NCI-H1048 (cell line): ENCODE measurements at places on chromosomes 11 and 22.

DNA sequence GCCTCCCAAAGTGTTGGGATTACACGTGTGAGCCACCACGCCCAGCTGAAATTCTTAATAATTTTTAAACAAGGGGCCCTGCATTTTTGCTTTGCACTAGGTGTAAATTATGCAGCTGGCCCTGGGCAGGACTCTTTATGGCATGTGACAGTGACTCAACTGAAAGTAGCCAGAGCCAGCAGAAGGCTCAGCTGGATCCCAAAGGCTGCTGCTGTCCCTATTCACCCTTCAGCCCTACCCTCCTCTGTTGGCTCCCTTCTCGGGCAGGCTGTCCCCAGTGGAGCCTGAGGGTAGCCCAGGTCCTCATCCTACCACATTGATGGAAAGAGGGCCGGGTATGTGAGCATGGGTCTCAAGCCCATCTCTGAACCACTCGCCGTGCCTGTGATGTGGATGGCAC lies 45.6 kb downstream of the CD82 start:
- no peak for DNase-seq

DNA sequence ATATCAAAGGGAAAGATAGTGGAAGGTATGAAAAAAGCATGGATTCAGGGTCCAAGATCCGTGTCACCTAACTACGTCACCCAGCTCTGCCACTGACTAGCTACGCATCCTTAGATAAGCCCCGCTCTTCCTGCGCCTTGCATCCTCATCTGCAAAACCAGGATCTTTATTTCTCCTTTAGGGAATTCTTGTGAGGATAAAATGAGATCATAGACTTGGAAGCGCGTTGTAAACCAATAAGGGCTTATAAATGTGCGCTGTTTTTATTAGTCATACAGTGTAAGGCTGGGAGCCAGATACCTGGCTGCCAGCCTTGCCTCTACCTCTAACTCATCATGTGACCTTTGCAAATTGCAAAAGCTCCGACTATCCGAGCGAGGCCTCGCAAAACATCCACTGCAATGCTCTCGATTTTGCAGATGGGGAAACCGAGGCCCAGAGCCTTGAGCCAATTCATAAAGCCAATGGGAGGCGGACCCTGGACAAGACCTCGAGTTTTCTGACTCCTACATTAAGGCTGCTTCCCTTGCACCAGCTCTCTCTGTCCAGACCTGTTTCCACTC lies 753 bp downstream of the PRPF19 start:
- no peak for DNase-seq

- DNase-seq, result peak; percentile 14
Observed at GRCh38 chr11:66981976-66982578, 7.0 kb downstream of the C11orf86 start.

GRCh38 chr22:30994960-30995359 lies 25.9 kb downstream of the TUG1 start:
- no peak for DNase-seq

DNA sequence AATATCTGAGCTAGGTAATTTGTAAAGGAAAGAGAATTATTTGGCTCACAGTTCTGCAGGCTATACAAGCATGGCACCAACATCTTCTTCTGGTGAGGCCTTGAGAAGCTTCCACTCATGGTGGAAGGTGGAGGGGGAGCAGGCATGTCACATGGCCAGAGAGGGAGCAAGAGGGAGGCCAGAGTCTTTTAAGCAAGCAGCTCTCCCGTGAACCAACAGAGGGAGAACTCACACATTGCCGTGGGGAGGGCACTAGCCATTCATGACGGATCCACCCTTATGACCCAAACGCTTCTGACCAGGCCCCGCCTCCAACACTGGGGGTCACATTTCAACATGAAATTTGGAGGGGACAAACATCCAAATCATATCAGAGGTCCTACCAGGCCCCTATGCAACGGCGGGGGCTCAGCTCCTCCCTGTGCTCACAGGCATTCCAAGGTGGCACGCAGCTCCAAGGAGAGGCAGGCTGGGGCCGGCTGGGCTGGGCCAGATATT lies 4.6 kb downstream of the C11orf96 start:
- no peak for DNase-seq

GRCh38 chr11:42255906-42256305 lies 796.5 kb upstream of the LRRC4C start:
- no peak for DNase-seq

GRCh38 chr11:86574493-86575207 lies 97.8 kb downstream of the ME3 start:
- DNase-seq, result no peak

GRCh38 chr11:11964774-11965150 lies 43.7 kb downstream of the DKK3 start:
- no peak for DNase-seq

DNA sequence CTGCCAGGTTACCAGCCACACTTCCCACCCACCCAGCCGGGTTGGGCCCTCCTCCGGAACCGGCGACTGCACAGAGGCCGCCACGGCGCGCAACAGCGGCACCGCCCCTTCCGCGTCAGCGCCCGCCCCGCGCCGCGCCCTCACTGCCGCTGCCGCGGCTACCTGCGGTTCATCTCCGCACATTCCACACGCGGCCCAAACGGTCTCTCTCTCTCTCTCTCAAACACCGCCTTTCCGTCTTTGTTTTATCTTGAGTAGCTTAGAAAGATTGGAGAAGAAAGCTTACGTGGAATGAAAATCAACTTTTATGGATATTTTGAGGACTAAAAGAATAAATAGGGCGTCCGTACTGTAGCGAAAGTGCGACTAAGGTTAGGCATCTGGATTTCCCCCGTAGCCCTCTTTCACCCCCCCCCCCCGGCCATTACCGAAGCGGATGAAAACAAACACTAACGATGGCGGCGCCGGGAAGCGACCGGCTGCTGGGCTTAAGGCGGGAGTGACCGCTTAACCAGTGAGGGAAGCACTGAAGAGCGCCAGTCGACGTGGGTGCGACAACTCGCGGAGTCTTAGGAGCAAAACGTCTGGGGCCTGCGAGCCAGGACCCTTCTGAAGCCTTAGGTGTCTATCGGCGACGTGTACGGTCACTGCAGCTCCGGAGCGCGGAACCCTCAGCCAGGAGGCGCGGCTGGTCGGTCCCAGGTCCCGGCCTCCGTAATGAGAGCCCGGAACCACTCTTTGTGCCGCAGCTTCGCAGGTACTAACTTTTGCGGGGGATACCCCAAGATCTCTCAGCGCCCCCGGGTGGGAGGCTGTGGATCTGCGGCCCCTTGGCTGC lies at the start of the genes ATG13 and HARBI1:
TSS of gene ATG13 (plus strand) at position 420 of the 838 bp plus-strand sequence. CDS start 26,739 bp downstream, outside the sequence.
TSS of gene HARBI1 (minus strand) at position 94 of the 838 bp plus-strand sequence. CDS start 990 bp downstream, outside the sequence.
- DNase-seq, result peak; percentile 73

DNA sequence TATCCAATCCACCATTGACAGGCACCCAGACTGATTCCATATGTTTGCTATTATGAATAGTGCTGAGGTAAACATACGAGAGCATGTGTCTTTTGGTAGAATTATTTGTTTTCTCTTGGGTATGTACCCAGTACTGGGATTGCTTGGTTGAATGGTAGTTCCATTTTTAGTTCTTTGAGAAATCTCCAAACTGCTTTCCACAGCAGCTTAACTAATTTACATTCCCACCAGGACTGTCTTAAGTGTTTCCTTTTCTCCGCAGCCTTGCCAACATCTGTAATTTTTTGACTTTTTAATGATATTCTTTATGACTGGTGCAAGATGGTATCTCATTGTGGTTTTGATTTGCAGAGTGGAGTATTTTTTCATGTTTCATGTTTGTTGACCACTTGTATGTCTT lies 8.3 kb downstream of the FDX1 start:
- no peak for DNase-seq

DNA sequence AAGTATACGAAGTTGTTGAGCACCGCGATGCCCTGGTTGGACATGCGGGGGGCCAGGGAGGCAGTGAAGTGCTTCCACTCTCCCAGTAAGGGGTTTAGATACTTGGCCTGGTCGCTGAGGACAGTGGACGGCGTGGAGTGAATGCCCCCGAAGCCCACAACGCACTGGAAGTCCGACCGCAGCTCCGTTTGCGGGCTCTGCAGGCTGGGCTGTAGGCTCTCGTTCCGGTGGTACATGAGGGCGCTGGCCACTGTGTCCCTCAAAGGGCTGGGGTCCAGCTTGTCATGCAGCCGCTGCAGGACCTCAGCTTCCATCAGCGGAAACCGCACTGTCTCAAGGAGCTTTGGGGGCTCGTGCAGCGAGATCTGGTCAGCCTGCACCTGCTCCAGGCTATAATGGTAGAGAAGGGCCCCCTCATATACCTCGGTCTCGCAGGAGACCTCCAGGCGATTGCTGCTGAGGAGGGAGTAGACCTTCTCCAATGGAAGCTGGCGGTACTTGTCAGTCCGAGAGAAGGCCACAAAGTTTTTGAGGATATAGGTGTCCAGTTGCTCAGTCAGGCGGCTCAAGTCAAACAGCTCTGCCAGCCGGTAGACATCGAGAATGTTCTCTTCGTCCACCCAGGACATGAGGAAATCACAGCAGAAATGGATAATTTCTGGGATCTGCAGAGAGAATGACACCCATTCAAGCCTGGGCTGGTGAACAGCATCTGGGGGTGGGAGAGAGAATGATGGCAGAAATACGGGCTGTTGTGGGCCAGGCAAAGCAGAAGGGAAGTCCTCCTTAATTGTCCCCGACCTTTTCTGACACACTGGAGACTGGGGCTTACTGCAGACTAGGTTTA lies 27.5 kb upstream of the SCARF2 start:
- DNase-seq, result no peak

GRCh38 chr22:35742342-35743100 lies 24.8 kb downstream of the APOL5 start:
- DNase-seq, result no peak

- DNase-seq, result no peak
Observed at GRCh38 chr11:102799681-102800340, 1.9 kb upstream of the MMP1 start.

DNA sequence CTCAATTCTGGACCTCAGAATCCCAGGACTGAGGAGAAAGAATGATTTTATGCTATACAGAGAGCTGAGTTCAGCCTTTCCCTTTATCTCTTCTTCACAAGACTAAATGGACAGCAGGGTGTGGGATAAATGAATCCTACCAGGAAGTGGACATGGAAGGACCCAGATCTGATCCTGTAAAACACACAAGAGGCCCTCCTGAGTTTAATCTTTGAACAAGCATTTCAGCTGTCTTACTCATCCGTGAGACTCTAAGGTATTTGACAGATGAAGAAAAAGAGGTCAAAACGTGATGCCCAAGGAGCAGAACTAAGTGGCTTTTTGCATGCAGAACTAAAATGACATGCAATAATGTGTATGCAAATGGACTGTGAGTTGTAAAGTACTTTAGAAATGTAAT lies 511.3 kb downstream of the DLG2 start:
- no peak for DNase-seq

DNA sequence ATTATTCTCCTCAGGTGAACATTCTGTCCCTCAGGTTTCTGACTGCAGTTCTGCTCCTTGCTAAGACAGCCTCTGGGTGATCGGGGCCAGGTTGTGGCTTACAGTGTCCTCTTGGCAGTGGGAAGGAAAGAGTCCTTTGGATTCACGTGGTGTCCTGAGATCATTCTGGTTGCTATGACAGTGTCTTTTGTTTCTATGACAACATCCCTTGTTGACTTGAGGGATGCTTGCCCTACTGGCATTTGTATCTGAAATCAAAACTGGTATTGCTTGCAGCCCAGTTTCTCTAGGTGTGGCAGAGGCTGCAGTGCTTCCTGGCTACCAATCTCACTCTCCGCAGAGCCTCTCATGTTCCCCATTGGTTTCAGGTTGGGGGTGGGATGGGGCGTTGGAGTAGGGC lies 151.8 kb upstream of the CCDC90B start:
- DNase-seq, result no peak

- no peak for DNase-seq
Observed at GRCh38 chr22:44543781-44544477, 45.9 kb upstream of the RTL6 start.

GRCh38 chr22:23264610-23265367 lies 84.5 kb downstream of the BCR start:
- DNase-seq, result no peak

GRCh38 chr11:121257976-121258375 lies 34.6 kb upstream of the SC5D start:
- no peak for DNase-seq

DNA sequence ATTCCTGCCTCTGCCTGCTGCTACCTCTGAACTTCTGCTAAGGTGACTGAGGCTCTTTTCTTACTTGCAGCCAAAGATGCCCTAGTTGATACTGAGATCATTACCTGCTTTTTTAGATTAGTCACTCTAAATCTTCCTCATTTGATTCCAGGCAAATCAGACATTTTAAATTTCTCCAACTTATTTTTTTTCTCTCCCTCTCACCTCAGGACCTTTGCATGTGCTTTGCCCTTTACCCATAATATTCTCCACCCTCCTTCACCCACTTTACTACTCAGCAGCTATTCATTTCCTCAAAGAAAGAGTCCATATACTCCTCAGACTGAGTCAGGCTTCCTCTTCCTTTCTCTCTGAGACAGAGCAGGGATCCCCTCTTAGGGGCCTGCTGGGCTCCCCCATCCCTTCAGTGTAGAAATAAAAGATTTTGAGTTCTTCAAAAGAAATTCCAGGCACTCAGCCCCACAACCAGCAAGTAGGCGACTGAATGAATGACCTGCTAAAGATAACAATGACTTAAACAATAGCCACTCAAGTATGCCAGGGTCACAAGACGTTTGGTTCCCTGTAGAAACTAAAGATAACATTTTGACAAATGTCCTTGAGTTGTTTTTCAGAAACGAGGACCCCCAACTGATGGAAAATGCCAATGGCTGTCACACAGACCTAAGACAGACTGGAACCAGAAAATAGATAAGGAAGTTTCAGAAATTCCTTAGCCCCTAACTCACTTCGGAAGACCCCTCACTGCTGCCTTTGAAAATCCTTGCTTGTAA lies 104.2 kb downstream of the MTNR1B start:
- DNase-seq, result no peak

GRCh38 chr11:61378713-61379313 lies 13.6 kb upstream of the TMEM216 start:
- DNase-seq, result no peak

- no peak for DNase-seq
Observed at GRCh38 chr11:77886401-77886800, 65.5 kb downstream of the AAMDC start.

GRCh38 chr11:103070142-103070541 lies 21.8 kb downstream of the DCUN1D5 start:
- no peak for DNase-seq

DNA sequence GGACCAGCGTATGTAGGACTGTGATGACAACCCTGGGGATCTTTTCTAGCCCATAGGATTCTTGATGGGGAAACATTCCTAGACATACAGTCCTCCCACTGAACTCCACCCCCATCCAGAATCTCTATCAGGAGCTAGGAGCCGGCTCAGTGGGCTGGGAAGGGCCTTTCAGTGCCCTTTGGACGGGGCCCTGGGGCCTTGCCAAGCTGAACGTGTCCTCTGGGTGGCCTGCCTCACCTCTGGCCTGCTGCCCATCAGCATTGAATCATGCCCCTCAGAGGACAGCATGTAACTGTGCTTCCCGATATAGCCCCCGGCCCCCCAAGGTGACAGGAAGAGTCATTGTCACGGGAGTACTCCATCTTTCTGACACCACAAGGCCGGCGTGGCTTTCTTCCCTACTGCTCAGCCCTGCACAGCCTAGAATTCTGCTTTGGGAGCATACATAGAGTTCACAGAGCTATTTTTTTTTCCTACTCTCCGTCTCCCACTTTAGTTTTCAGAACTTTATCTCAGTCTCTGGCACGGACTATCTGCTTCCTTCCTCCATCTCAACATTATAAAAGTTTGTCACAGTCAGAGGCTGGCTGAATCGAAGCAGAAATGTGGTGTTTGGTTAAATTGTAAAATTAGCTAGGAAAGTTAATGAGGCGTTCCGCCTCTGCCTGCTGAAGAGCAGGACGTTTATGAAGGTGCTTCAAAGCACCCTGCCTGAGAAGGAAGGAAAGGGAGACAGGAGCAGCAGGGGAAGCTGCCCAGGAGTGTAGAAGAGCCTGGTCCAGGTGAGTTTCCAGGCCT lies 111.9 kb downstream of the ZBTB16 start:
- DNase-seq, result no peak
